ENCODE measurements at places on chromosomes 11 and 22.

GRCh38 chr11:61295596-61295926 lies 445 bp upstream of the VWCE start:
- DNase-seq = no peak

- DNase-seq = no peak
Measured at GRCh38 chr11:34604145-34604544, 16.7 kb upstream of the EHF start.

DNA sequence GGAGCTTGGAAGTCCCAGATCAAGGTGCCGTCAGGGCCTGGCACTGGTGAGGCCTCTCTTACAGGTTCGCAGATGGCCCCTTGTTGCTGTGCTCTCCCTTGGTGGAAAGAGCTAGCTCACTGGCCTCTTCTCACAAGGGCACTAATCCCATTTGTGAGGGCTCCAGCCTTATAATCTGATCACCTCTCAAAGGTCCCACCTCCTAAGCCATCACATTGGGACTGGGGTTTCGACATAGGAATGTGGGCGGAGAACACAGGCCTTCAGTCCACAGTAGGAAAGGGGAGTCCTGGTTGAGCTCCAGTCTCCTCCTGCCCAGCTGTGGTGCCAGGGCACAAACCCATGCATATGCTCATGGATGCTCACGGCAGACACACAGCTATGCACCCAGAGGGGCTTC lies 14.0 kb upstream of the LRRC32 start:
- DNase-seq = no peak

GRCh38 chr11:112364962-112365481 lies 104.4 kb upstream of the PLET1 start:
- no peak for DNase-seq

DNA sequence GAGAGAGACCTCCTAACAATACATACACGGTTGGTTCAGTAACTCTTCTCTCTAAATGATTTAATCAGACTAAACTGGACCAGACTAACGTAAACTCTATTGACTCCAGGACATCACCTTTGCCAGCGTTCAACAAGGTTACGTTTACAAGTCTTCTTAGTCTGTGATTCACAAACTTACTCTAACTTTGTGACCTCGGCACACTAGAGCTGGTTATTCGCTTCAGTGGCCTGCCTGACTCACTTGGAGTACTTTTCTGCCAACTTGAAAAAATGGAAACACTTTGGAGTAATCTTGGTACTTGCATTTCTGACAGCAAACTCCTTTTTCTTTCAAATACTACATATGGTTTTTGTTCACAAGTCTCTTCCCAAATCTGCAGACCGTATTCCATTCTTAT lies 26.2 kb downstream of the MTMR2 start:
- no peak for DNase-seq

GRCh38 chr11:70183483-70184176 lies 19.5 kb upstream of the FADD start:
- DNase-seq = no peak

DNA sequence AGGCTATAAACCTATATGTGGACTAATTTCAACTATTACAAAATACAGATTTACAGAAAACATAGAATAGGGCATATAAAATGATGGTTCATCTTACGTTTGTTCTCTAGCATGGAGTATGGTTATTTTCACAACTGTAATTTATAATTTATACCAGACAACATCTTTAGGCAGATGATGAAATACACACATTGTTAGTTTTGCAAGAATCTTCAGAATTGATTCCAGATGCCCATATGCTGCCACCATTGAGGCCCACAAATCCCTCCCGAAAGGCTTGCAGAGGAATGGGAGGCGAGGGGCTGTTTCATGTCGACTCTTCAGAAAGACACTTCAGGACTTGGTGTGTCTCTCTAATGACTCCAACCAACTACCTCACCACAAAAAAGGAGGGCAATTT lies 6.2 kb downstream of the PTPN5 start:
- no peak for DNase-seq

DNA sequence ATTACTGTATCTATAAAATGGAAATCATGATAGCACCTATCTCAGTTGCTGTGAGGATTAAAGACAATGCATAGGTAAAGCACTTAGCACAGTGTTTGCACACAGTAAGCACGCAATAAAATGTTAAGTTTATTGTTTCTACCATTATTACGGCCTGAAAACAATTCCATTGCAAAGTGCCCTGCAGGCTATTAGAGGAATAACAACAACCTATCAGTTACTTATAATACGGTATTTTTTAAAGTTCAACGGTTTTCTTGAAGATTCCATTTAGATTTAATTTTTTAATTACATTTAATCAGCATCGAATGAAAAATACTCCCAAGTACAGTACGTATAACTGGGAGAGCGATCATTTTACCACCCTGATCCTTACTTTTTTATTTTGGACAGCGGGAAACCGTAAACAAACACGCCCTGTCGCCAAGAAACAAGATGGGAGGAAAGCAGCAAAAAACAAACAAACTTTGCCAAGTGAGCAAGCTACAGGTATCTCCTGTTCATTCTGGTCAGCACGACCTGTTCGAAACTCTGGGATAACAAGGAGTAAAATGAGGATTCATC lies 893 bp downstream of the SLC36A4 start:
- no peak for DNase-seq
